ENCODE measurements at places on chromosomes 5 and 9.

GRCh38 chr9:109040571-109040970, 27.3 kb upstream of the CTNNAL1 start:
- no peak for DNase-seq

DNA sequence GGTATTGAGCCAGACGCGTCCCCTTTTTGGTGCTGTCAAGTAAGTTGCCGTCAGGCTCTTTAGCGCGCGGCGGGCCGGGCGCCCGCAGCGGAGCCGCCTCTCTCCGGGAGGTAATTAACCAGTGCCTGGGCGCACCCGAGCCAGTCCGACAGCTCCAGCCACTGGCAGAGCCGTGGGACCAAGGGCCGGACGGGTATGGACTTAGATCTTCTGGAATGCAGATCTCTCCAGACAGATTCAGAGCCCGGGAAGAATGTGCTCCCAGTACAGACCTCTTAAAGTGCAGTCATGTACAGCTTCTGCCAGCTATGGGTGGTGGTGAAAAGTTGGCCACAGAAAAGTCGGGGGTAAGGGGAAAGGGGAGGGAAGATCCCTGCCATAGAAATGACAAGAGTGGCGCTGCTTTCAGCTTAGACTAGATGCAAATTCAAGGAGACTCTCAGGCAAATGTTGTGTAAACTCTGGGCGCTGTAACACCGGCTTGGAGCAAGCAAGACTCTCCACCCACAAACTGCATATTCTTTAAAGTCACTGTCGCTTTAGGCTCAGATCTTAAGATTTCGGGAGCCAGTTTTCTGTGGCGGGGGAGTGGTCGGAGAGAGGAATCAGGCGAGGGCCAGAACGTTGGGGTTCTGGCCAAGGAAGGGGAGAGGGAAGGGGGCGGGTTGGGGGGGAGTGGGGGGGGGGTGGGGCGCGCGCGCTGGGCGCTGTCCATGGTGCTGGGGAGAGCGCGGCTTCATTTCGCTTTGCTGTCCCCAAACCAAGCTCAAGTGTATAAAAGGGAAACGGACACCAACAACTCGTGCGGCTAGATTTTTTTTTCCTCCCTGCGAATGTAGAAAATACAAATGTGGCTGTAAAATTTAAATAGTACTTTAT, 29.2 kb downstream of the NR2F1 start:
- no peak for DNase-seq

DNA sequence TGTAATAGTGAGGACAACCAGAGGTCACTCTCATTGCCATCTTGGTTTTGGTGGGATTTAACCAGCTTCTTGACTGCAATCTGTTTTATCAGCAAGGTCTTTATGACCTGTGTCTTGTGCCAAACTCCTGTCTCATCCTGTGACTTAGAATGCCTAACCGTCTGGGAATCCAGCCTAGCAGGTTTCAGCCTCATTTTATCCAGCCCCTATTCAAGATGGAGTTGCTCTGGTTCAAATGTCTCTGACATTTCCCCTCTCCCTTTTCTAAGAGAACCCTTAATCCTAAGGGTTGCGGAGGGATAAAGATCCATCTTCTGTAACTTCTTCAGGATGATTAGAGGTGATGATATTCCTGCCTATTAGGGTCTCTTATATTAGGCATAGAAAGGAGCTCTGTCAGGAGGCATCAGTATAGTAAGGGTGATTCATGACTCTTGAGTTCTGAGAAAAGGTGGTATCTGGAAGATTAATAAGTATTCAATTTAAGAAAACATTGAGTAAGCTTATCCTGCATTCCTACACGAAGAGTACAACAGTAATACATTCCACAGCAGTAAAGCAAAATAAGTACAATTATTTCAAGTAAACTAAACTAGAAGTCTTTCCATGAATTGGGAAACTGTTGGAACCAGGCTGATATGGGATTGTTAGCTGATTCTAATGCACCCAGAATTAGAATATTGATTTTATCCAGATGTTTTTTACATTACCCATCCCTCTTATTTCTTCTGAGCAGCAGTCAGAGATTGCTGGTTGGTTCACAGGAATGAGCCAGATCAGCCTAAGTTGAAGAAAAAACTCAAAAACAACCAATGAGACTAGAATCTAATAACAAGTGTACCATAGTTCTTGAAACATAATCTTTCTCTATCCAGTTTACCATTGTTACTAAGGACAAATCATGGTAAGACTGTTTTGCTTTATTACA, 39.9 kb downstream of the SHC3 start:
- peak; percentile 25 for DNase-seq

DNA sequence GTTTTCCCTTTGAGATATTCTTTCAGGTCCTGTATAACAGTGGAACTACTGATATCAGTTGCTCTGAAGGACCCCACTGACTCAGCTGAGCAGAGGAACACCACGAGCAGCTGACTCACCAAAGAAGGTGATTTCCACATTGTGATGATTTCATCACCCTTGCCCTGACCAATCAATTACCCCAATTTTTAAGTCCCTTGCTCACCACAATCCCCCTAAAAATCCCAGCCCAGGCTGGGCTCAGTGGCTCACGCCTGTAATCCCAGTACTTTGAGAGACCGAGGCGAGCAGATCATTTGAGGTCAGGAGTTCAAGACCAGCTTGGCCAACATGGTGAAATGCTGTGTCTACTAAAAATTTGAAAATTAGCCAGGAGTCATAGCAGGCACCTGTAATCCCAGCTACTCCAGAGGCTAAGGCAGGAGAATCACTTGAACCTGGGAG, 125.3 kb upstream of the ABCA1 start:
- DNase-seq: peak; percentile 24

GRCh38 chr9:90834828-90835595, 33.4 kb downstream of the SYK start:
- DNase-seq: no peak

- DNase-seq: peak; percentile 88
Observed at GRCh38 chr9:86947146-86948073, at the start of gene GAS1. GAS1 (minus strand) TSS chr9:86947506; CDS start chr9:86946779, 727 bp downstream.

DNA sequence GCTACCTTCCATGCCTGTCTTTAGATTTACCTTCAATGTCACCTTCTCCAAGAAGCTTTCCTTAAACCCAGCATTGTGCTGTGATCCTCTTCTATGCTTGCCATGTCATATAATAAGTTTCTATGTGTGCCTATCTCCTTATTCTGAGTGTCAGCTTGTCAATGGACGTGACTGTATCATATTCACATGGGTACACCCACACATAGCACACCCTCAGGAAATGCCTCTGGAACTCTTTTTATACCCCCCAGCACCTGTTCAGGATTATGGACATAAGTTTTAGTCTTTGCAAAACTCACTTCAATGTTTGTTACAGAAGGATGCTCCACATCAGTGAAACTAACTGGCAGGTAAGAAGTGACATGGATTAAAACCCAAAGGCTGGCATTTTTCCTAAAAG, 7.4 kb downstream of the GAS1 start:
- DNase-seq: no peak

DNA sequence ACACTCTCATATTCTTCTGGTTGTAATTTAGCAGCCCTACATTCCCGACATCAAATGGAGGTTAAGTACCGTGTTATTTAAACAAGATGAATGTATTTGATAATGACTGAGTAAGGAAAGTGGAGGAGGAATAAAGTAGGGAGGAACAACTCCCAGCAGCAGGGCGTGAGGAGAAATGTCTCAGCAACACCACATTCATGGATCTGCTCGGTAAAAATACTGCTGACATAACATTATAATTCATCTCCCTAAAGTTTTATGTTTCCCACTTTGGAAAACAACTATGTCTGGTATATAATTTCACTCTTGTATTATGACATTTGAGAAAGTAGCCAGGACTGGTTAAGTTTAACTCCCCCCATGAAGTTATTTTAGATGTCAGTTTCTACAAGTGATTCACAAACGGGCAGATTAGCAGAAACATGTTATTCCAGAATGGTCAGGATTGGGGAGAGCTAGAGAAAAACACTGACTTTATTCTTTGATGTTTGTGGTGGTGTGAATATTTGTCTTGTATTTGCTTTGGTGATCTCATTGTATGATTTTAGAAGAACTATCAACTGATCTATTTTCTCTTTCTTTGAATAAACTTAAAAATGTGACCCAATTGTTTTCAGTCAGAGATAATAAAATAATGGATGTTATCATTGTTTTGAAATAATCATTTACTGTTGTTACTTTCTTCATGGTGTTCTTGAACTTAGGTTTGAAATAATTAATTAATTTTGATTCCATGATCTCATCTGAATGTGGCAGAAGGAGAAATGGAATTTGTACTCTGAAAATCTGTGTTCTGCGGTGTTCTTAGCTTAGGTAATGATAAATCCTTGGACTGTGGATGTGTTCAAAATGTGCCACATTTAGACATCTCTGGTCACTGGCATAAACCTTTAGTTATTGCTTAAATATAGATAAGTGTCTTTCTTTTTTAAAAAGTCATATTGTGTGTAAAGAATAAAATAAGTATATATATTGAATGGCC, 303.6 kb upstream of the ZNF608 start:
- DNase-seq: peak; percentile 51

DNA sequence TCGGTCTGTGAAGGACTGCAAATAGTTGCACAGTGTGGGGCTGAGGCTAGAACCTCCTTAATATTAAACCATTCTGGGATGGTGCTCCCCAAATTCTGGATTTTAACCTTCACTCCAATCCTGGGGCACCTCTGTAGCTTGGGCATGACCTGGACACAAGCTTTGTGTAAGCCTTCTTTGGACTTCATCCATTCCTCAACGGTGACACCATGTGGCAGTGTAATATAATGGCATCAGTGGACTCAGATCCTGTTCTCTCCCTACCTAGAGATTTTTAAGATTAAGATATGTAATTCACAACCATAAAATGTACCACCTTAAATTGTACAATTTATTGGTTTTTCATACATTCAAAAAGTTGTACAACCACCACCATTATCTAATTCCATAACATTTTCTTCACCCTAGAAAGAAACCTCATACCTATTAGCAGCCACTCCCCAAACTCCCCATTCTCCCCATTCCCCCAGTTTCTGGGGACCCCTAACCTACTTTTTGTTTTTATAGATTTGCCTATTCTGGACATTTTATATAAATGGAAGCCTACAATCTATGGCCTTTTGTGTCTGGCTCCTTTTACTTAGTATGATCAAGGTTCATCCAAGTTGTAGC, 4.8 kb upstream of the PLGRKT start:
- no peak for DNase-seq

DNA sequence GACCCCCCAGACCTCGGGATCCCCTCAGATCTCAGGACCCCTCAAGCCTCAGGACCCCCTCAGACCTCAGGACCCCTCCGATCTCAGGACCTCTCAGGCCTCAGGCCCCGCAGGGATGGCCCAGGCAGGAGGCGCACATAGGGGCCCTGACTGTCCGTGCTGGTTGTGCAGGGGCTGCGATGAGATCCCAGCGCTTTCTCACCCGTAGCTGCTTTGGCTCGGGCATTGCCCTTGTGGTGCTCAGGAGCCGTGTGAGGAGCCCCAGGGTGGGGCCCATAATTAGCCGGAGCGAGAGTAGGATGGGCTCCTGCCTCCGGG, 680 bp upstream of the LPCAT1 start:
- DNase-seq: no peak

- no peak for DNase-seq
Observed at GRCh38 chr5:40437452-40437861, 242.3 kb upstream of the PTGER4 start.

GRCh38 chr5:109833946-109834345, 144.2 kb downstream of the MAN2A1 start:
- DNase-seq: no peak

DNA sequence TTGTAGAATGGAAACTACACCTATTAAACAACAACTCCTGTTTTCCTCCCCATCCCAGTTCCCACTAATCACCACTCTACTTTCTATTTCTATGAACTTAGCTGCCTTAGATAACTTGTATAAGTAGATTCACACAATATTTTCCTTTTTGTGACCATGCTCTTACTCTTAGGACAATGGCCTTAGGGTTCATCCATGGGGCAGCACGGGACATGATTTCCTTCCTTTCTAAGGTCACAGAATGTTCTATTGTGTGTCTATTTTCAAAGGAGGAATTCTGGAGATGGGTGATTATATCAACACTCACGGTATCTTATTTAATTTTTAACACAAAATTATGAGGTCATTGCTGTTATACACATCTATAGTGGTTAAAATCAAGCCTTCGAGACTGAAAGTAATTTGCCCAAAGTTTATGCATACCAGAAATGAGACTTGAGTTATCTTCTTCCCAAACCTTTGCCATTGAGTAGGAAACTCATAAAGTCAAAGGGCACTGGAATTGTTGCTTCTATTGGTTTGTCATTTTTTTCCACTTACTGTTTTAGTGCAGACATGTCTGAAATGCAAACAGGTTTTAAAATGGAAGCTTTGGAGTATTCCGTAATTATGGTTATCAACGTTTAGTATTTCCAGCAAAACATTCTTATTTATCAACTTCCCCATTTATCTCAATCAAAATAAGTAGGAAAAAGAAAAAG, 23.6 kb downstream of the CTSL start:
- no peak for DNase-seq

GRCh38 chr9:110317911-110318310, 19.8 kb downstream of the TXNDC8 start:
- DNase-seq: no peak

- no peak for DNase-seq
Observed at GRCh38 chr9:69604568-69605219, 67.5 kb downstream of the APBA1 start.

DNA sequence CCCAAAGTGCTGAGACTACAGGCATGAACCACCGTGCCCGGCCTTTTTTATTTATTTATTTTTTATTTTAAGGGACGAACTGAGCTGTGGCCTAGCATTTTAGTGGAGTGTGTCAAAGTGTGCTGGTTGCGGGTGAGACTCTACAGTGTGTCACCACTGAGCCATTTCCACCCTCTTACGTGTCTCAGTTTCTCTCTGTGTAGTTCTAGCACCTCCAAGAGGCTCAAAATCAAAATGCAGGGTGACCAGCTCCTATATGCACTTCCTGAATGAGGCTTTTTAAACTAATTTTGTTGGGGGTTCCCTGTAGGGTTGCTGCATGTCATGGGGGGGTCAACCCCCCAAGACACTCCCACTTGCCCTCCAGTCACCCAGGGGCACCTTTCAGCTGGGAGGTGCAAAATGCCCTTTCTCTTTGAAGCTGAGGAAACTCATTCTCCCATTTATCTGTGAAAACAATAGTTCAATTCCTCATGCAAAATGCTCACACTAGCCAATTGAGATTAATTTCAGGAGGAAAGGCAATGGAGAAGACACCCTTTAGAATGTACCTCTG, 69.3 kb downstream of the COL15A1 start:
- no peak for DNase-seq

GRCh38 chr5:108728566-108729241, 19.0 kb upstream of the FER start:
- DNase-seq: no peak
